ENCODE measurements at places on chromosomes 3 and 15.

DNA sequence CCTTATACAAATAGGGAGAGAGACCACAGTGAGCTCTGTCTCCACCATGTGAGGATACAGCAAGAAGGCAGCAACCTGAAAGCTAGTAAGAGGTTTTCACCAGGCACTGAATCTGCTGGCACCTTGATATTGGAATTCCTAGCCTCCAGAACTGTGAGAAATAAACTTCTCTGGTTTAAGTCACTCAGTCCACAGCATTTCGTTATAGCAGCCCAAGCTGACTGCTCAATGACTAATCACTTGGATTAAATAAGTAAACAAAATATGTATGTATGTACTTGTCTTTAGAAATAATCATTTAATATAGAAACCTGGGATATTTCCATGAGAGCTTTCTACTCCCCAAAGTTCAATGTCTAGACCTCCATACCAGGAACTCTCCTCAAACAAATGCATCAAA lies 162.0 kb downstream of the IMPG2 start:
- no peak for DNase-seq

DNA sequence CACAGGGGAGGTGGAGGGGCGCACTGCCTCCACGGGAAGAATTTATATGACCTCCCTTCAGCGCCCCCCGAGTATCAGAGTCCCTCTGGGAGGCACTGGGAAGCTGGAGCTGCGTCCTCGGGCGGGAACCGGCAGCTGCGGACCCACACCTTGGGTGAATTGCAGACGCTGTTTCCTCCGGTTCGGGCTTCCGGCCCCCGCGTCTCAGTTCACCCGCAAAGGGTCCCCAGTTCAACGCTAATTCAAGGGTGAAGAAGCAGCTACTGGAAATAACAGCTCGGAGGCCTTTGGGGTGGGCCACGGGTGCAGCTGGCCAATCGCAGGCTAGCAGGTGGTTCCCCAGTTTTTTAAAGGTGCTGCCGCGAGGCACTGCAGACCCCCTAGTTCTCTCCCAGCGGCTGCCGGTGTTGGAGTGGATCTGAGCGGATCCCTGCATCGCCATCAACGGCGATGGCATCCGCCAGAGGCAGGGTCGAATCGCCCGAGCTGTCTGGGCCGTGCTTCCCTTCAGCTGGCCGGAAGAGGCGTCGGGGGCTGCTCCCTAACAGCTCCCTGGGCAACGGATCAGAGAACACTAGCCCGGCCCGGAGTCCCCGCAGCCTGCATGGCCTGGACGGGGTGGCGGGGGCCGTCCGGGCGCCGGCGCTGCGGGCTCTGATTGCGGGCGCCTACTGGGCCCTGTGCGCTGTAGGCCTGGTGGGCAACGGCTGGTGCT lies 19.4 kb upstream of the ADAMTS7 start:
- no peak for DNase-seq

DNA sequence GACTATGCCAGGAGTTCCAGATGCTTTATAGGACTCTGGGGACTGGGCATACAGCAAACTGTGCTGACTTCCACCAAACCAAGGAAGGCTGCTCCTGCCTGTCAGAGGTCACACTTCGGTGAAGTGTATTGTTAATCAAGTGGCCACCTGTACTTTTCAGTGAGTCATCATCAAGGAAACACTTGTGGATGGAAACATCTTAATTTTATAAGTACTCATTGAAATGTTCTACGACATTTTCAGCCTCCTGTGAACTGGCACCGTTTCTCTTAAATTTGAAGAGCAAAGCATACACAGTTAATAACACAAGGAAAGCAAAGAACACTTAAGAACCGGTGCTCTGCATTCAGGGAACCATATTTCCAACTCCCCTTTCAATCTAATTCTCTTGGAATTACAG lies 801.7 kb upstream of the DPPA4 start:
- no peak for DNase-seq

DNA sequence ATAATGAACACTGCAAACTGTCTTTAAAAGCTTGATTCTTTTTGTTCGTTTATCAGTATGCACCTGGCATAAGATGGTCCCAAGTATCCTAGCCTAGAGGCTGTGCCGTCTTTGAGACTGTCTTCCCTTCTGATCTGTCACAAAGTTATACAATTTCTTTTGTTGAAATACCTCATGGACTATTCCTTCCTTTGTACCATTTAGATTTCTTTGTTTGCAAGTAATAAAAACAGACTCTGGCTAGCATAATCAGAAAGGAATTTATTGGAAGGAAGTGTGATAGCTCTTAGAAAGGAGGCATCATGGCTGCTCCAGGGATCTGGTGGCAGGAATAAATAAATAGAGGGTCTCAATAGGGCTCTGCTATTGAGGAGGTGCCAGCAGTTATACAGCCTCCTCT lies 280.4 kb downstream of the SLC9A9 start:
- DNase-seq: no peak

DNA sequence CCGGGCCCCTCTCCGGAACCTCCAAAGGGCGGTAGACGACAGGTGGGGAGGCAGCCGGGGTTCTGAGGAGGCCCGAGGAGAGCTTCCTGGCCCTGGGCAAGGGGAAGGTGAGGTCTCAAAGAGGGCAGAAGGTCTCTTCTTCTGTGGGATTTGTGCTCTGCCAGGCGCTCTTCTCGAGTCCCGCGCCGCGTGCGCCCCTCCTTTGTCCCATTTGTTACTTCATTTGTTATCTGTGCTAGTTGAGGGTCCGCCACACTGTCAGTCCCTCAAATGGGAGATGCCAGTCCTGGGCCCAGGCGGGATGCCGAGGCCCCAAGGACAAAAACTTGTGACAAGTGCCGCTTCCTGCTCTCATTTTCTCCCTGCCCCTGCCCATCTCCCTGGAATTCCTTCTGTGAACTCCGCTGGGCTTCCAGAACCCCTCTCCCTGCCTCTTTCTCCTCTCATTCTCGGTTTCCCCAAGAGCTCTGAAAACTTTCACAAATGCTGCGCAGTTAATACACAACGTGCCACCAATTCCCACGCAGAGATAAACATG lies 1.5 kb downstream of the ST8SIA2 start:
- peak; percentile 31 for DNase-seq

DNA sequence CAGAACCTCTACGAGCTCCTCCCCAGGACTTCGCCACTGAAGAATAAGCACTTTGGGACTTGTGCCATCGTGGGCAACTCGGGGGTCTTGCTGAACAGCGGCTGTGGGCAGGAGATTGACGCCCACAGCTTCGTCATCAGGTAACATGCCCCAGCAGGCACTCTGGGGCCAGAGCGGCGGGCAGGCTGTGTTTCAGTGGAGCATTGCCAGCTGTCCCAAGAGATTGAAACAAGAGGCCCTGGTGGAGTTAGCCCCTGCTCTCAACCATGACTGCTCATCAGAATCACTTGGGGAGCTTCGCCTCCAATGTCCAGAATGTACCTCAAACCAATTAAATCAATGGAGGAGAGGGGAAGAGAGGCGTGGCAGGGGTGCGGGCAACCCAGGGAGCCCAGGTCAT lies 44.8 kb downstream of the ST8SIA2 start:
- no peak for DNase-seq

DNA sequence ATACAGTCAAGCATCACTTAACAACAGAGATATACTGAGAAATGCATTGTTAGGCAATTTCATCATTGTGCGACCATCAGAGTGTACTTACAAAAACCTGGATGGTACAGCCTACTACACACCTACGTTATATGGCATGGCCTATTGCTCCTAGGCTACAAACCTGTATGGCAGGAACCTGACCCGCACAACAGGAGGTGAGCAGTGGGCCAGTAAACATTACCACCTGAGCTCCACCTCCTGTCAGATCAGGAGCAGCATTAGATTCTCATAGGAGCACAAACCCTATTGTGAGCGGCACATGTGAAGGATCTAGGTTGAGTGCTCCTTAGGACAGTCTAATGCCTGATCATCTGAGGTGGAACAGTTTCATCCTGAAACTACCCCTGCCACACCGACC lies 89.7 kb downstream of the SCAPER start:
- DNase-seq: no peak

DNA sequence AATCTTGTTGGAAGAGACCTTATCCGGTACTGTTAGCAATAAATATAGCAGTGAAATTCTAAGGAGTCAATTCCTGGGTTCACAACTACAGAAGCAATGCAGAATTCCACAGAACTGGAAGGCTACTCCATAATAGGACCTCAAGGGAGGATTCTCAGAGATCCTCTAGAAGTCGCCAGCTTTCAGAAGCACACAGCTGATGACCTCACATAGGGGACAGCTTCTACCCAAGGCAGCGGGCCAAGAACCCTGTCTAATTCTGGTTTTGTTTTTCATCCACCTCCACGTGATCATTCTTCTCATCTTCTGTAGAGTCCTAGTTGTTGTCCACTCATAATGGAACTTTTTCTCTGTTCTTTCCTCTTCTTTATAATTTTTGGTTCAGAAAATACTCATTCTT lies 99.4 kb downstream of the ERC2 start:
- DNase-seq: no peak
